ENCODE measurements at places on chromosomes 5 and 9.

DNA sequence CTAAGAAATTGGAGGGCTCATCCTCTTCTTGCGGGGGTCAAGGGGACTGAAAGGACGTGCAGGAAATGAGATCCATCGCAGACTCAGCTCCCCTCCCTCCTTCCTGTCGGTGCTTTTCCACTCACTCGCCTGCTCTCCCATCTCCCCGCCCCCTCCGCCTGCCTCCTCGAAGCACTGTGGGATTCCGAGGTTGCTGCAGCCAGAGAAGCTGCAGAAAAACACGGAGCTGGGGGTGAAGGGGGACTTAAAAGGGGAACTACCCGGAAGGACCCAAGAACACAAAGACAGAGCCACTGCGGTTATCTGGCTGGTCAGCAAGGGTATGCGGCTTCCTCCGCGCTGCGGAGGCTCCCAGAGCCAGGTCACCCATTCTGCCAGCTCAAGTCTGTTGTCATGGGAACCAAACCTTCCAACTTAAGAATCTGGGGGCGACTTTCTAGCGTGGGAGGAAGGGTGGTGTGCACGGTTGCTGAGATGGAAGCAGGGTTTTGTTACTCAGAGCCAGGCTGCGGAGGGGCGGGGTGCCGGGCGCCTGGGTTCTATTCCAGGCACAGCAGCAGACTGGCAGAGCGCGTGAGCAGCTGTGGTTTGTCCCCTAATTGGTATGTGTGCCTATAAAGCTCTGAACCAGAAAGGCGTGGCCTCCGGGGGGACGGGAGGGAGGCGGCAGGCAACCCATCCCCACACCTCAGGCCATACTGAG is 24.9 kb downstream of the PCDHGC5 start:
- DNase-seq = no peak

GRCh38 chr5:51385216-51385615 is 2.0 kb downstream of the ISL1 start:
- DNase-seq = no peak

- no peak for DNase-seq
Observed at GRCh38 chr5:66442951-66443445, 153.2 kb upstream of the MAST4 start.

DNA sequence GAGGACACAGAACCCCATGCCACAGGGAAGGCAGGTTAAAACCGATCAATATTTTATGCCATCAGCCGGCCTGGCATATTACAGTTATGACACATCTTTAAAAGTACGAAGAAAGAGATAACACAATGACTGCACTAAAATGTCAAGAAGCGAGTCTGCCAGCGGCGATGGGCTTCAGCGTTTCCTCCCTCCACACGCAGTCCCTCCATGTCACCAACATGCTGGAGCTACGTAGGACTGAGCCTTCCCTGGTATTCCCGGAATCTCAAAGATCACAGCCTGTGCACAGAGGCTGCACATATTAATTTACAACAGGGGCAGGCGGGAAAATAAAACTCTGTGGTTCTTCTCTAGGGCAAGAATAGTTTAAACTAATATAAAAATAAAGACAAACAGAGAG is 257.7 kb downstream of the IRX1 start:
- DNase-seq = no peak

DNA sequence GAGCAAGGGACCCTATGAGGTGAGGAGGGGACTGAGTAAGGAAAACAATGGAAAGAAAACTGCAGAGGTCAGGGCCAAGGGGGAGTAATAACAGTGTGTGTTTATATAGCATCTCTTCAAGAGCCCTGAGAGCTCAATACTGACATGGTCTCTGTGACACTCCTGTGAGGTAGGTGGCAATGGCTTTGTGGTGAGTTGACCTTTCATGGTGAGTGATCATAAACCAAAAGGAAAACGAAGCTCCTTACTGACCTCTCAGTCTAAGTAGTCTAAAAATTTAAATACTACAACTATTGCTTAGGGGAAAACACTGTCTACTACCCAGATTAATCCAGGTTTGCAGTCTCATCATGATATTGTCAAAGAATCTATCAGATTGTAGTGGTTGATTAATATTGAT is 130.9 kb downstream of the SNCAIP start:
- DNase-seq = no peak

DNA sequence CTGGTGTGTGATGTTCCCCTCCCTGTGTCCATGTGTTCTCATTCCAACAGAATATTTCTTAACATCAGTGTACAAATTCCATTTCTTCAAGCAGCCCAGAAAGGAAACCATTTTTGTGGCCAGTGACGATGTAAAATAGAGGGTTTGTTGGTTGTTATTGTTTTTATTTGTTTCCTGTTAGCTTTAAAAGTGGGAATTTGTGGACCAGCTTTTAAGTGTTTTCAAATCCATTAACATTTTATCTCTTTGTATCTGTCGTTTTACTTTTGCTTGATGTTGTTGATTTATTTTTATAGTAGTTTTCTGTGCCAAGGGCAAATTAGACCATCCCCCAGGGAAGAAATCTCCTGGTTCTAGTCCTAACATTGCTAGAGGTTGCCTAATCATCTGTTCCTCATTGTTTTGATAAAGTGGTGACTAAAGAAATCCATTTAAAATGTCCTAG is 100.0 kb downstream of the GDNF start:
- DNase-seq = no peak

DNA sequence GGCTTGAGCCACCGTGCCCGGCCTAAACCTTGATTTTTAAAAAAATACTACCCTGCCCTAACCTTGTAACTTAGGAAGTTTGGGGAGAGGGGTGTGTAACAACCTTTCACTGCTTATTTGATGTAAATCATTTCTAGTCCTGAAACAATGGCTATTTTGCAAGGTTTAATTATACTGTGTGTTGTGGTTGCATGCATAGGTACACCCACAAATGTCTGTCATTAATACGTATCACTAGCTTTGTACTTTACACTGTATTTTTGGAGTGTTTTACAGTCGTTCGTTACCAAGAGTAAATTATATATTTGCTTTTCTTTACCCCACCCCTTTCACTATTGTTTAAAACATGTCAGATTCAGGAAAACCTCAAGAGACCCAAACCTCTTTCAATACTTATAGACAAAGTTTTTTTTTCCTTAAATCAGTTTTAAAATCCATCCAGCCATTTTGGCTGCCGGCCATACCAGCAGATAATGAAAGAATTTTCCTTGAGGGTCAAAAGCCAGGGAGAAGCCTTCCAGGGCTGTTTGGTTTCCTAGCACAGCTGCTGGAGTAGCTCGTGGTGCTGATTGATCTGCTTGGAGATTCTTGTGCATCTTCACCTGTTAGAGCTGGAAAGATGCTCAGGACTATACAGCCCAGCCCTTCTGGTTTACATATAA is 50.7 kb downstream of the DOCK8 start:
- DNase-seq = no peak

GRCh38 chr5:142473038-142473437 is 148.2 kb upstream of the SPRY4 start:
- DNase-seq = no peak

DNA sequence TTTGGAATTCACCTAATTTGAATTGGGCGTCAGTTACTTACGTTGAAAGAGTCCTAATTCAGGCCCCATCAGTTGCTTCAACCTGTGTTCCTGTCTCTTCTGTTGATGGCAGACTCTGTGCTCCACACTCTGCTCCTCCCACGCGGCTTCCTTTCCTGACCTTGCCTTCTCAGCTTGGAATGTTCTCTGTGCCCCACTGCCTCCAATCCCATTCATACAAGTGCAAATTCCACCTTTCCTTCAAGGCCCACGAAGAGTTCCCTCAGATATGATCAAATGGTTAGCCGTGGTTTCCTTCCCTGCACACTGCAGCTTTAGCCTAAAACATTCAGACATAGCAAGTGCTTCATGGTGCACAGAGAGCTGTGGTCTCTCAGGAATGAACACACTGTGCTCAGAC is 65.7 kb downstream of the SREK1 start:
- DNase-seq = no peak

DNA sequence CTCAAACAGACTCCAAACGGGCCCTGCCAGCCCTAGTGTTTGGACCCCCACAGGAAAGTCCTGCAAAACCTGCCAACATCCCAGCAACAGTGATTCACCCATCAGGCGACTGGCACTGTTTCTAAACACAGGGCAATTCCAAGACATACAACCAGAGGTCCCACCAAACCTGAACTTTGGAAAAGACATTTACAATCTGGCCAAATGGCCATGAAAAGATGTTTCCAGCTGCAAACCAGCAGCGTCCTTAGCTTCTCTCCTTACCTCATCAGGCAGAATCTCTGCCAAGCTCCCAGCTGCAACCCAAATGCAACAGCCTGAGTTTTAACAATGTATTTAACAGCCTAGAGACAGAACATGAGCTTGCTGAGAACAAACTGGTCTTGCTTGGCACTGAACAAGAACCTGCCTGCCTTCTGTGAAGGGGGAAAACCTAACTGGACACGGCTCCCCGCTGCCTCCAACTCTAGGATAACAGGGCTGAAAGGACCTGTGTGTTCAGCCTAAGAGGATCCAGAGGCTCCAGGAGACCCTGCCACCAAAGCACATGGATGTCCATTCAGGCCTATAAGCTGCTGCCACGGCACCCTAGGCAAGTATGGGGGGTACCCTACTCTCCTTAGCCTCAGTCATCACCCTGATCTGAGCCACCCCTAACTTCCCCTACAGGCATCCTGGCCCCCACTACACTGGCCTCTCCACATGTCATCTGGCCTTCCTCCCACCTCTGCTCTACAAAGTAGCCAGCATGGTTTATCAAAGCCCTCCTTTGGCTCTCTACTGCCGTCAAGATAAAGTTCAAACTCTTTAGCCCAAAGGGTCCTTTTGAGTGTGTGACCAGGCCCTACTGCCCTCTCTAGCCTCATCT is 5.6 kb downstream of the P4HA2 start:
- no peak for DNase-seq
